ENCODE measurements at places on chromosomes 6 and 20.

GRCh38 chr6:87431263-87431662 is 23.5 kb downstream of the CFAP206 start:
- no peak for DNase-seq

DNA sequence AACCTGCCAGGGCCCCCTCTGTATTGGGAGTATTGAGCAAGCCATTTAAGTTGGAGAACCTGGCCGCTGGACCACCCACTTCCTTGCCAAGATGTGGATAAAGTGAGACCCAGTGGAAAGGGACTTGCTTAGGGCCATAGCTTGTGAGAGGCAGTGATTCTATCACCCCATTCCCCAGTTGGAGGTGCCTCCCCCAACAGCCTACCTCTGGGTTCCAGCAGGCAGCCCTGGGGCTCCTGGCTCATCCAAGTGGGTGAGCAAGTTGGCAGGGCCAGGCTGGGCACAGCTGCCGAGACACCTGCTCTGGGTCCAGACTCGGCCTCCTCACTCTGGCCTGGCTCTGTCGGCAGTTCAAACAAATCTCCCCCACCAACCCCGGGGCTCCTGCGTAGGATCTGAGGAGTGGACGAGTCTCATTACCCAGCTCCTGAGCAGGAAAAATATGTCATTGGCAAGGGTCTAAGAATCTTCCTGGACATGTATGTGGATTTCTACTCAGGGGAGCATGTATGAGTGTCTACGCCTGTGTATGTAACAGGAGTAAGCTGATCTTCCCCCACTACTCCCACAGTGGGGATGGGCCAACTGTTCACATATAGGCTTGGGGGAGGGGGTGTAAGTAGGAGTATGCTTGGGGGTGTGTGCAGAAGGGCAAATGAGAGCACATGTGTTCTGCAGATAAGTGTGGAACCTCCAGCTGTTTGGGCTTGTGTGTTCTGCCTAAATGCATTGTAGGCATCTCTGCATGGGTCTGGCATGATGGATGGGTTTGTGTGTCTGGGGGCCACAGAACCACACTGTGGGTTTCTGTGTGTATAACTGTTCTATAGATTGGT is 1.9 kb downstream of the ID1 start:
- peak; percentile 15 for DNase-seq

- no peak for DNase-seq
Measured at GRCh38 chr20:45910670-45911485, 1.1 kb downstream of the PLTP start.

GRCh38 chr20:48921883-48922820 is 641 bp downstream of the ARFGEF2 start:
- no peak for DNase-seq

DNA sequence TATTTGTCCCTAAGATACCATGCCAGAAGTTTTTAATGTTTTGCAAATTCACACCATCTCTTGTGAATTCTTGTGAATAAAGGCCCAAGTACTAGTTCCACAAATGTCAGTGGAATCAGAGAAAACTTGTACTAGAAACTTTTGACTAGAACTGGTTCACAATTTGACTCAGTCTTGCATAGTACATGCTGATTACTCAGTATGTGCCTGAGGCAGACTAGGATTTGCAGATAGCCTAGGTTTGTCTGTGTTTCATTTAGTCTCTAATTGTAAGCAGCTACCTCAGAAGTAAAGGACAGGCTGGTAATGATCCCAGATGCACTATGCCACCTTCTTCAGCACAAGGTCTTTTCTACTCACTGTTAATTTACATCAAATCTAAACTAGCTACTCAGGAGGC is 34.2 kb upstream of the GSTA4 start:
- no peak for DNase-seq

DNA sequence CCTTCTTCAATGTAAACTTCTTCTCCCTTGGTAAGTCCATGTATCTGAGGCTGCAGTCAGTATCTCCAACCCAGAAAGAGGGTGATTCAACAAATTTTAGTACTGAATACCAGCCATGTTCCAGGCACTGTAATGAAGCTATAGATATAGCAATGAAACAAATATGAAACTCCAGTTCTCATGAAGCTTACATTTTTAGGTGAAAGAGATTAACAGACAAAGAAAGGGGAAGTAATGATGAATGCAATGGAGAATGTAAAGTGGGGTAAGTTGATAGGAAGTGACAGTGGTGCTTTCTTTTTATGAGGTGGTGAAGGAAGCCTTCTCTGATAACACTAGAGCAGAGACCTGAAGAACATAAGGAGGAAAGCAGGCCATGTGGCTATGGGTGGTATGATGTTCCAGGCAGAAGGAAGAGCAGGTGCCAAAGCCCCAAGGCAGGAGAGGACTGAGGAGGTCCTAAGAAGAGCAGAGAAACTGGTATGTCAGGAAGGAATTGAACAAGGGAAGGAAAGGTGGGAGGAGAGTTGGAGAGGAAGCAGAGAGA is 143.6 kb downstream of the TFAP2B start:
- no peak for DNase-seq

DNA sequence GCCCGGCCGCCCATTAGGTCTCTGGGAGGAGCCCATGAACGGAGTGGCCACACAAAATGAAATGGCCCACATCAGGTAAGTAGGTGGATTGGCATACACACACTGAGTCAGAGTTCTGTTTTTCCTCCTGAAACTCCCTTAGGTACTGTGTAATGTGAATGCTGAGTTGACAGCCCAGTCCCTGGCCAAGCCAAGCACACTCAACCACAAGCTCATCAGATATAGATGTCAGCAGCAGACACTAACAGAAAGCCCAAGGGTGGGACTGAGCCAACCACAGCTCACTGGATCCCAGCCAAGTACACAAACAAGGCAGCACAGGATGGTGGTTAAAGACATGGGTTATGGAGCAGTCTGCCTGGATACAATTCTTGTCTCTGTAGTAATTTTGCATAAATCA is 403.4 kb downstream of the GJA1 start:
- DNase-seq, result no peak

GRCh38 chr6:91141346-91141745 is 554.5 kb upstream of the MAP3K7 start:
- DNase-seq, result no peak

- no peak for DNase-seq
Measured at GRCh38 chr6:79650950-79651349, 19.8 kb downstream of the SH3BGRL2 start.

DNA sequence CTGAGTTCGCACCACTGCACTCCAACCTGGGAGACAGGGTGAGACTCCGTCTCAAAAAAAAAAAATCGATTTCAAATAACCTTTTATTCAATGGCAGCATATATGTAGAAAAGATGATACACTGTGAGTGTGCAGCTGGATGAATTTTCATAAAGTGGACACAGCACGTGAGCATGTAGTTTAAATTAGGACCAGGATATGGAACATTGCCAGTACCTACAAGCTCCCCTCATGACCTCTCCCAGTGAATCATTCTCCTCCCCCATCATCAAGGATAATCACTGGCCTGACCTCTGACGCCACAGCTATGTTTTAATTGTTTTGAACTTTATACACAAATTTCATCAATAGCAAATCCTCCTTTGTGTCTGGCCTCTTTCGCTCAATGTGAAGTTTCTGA is 53.8 kb upstream of the HDAC2 start:
- no peak for DNase-seq

GRCh38 chr6:138885156-138885819 is 89.4 kb downstream of the ECT2L start:
- DNase-seq, result no peak

- DNase-seq, result no peak
Measured at GRCh38 chr6:70673054-70673453, 5.4 kb downstream of the SMAP1 start.

- no peak for DNase-seq
Measured at GRCh38 chr6:138227316-138227781, 9.1 kb upstream of the PBOV1 start.

DNA sequence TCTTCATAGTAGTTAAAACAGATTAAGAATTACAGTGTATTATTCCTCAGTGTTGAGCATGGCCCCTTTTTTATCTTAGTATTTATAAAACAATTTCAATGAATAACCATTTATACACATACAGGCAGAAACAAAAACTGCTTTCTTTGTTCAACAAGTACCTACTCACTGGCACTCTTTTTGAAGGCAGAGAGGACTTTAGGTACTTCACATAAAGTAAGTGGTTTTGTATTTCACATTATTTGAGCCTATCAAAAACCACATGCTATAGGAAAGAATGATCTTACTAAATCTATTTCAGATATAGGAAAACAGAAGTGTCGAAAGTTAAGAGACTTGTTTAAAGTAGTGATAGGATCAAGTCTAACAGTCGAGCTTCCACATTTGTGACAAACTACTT is 73.8 kb downstream of the PRKN start:
- no peak for DNase-seq

DNA sequence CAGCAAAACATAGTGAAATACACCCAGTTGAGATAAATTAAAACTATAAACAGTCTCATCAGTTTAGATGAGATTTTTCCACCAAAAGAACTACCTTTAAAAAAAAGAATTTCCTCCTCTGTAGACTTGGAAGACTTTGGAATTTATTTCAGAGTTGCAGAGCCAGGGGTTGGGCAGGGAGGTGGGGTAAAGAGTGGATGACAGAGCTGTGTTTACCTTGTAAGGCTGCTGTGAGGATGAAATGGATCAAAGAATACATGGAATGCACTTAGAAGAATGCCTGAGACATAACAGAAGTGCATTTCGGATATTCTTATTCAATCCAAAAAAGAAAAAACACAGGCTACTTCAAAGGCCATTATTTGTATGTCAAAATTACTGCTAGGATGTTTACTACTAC is 6.4 kb upstream of the LY86 start:
- DNase-seq, result no peak

- no peak for DNase-seq
Measured at GRCh38 chr6:137320271-137320670, 101.1 kb upstream of the IFNGR1 start.

GRCh38 chr6:7512320-7512719 is 29.2 kb upstream of the DSP start:
- DNase-seq, result no peak

- no peak for DNase-seq
Measured at GRCh38 chr20:38867062-38867359, 59.2 kb upstream of the FAM83D start.

GRCh38 chr6:157244175-157244574 is 79.1 kb downstream of the TMEM242 start:
- DNase-seq, result no peak

GRCh38 chr6:10190042-10190441 is 224.8 kb downstream of the TFAP2A start:
- no peak for DNase-seq

- no peak for DNase-seq
Measured at GRCh38 chr20:56380375-56380774, 11.6 kb downstream of the AURKA start.
